ENCODE measurements at places on chromosomes 12 and 14.
A peak's percentile ranks its signal among the peaks of the same experiment; 100 is the strongest.

DNA sequence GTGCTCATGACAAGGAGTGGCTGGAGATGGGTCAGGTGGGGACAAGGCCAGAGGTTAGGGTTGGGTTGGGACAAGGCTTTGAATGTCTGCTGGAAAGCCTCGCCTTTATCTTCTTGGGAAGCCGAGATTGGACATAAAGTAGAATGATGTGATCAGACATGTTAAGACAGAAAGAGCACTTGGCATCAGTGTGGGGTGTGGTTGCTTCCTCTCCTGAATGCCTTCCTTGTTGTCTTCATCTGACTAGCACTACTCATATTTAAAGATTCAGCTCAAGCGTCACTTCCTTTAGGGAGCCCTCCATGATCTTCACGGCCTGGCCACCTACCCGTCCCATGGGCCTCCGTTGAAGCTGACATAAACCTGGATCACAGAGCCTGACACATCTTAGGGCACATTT lies 14.8 kb upstream of the C12orf75 start:
- DNase-seq = no peak

GRCh38 chr12:124190312-124191023 lies 104.4 kb upstream of the RFLNA start:
- no peak for DNase-seq

- DNase-seq = peak; percentile 14
These were observed 42.1 kb downstream of the GPR68 start for GRCh38 chr14:91202234-91202974.

- DNase-seq = no peak
These were observed 47.8 kb downstream of the SLC41A2 start for GRCh38 chr12:104910196-104910840.

DNA sequence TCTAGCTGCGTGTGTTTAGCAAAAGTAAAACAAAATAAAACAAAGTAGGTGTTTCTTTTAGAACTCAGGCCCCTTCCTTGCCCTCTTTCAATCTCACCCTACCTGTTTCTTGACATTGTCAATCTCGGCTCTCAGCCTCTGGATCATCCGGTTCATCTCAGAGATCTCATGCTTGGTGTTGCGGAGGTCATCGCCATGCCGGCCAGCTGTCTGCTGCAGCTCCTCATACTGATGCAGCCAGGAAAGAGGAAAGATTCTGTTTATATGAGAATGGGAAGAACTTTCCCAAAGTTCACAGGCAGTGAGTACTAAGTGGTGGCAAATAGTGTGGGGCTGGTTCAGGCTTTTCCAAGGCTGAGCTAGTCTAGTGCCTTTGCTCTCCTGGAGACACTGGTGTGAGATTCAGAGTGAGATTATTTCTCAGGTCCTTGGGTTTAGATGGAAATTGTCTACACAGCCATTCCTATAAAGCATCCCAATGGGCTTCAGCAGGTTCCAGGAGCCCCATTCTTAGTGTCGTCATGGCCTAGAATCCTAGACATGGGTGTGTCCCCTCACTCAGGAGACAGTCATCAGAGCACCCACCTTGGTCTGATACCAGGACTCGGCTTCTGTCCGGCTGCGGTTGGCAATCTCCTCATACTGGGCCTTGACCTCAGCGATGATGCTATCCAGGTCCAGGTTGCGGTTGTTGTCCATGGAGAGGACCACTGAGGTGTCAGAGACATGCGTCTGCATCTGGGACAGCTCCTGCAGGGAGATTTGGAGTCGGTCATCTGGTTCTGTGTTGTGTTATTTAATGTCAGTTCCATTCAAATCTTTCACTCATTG lies 3.0 kb downstream of the KRT5 start:
- DNase-seq = no peak

DNA sequence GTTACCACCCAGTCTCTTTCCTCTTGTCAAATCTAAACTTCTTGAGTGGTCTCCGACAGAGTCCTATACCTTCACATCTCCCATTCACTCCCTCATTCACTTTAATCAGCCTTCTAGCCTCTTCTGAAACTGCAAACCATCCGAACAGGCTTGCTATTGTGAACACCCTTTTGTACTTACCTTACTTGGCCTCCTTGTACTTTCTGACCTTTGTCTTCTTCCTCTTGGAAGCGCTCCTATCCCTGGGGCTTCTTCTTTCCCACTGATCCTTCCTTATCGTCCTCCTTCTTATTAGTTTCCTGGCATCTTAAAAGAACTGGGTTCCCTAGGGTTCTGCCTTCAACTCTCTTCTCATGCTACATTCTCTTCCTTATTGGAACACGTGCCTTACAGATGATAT lies 76.9 kb upstream of the HIF1A start:
- no peak for DNase-seq

DNA sequence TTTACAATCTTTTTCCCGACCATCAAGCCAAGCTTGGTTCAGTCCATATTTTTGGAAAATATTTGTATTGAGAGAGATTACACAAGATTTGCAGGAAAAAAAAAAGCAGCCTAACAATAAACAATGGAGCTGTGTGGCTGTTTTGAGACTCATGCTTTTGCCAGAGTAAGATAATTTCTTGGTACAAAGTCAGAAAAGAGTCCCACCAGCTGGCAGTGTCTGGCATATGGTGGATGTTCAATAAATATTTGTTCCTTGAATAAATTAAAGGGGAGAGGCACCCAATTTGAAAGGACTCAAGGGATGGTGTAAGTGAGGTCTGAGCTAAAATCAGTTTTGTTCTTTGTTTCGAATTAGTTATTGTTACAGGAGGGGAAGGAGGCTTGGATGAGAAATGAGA lies 78.1 kb upstream of the RPH3A start:
- DNase-seq = no peak

GRCh38 chr12:53626702-53627169 lies 554 bp upstream of the ATF7 start:
- DNase-seq = no peak

- no peak for DNase-seq
These were observed 5.5 kb downstream of the ZCCHC8 start for GRCh38 chr12:122495258-122495657.

- DNase-seq = no peak
These were observed 368.6 kb upstream of the USP15 start for GRCh38 chr12:61891632-61892031.

- DNase-seq = no peak
These were observed 32.1 kb downstream of the SPX start for GRCh38 chr12:21558100-21558679.

- no peak for DNase-seq
These were observed 36.3 kb upstream of the PPM1A start for GRCh38 chr14:60212503-60213371.

DNA sequence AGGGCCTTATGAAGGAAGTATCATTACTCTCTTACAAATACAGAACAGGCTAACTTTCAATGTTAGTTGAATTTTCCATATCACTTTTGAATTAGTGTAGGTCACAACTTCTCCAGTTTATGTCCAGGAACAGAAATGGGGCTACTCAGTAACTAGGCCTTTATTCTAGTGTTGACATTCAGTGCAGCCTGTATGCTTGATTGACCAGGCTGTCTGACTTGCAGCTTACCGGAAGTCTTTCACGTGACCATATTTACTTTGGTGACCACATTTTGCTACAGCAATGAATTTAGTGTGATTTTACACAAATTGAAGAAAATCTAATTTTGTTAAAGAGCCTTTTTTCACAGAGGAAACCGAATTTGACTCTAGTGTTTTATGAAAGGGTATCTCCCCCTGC lies 12.4 kb downstream of the MTERF2 start:
- no peak for DNase-seq

DNA sequence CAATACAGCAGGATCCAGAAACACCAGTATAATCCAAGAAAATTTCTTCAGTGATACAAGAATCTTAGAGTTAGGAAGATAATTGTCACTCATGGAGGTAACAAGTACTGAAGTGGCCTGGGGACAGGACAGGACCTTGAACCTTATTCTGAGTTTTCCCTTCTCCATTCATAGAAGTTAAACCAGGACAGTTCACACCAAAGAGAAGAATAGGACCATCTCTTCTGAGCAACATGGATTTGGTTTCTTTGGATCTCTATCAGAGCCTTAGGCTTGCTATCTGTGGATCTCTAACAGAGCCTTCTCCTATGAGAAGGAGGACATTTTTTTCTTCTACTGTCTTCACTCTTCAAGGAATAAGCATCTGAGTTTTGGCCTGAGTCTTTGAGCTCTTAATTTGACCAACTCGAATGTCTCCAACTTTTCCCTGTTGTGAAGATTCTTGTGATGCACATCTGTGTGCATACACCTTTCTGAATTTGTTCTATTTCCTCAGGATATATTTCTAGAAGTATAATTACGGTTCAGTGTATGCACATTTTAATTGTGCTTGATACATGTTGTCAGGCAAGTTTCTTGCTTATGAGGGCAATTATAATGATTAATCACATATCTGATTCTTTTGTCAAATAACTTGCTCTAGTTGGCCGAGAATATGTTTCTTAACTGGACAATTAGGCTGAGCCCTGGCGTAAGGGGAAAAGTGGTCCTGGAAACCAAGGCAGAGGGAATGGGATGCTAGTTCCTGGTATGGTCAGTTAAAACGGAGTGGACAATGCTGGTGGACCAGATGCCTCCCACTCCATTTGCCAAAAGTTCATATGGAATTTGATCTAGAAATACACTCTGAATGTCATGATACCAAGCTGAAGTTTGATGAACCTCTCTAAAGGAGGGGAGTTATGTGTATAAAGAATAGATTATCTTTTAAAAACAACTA lies 6.6 kb downstream of the KRT6A start:
- DNase-seq = no peak

DNA sequence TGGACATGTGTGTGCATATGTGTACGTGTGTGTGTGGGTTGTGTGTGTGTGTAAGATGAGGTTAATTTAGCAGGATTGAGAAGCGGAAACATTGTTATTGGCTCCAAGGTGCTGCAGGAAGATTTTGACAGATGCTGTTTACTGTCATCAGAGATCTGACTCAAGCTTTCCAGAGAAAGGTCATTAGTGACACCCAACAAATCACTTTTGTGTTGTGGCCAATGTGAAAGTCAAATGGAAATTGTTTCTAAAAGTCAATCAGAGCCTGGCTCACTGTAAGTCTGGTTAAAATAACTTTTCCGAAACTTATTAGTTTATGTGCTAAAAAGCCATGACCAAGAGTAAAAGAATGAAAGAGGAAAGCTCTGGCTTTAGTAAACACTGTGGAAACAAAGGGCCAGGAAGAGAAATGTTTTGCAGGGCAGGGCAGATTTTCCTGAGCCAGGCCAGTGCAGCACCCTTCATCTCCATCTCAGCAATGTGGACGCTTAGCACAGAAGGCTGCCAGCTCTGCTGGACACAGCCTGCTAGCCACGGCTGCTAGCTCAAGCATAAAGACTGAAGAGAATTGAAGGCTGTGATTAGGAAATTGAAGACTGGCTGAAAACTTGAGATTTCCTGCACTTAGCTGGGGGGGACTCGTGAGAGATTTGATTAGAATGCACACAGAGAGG lies 235.8 kb downstream of the NEDD1 start:
- no peak for DNase-seq

DNA sequence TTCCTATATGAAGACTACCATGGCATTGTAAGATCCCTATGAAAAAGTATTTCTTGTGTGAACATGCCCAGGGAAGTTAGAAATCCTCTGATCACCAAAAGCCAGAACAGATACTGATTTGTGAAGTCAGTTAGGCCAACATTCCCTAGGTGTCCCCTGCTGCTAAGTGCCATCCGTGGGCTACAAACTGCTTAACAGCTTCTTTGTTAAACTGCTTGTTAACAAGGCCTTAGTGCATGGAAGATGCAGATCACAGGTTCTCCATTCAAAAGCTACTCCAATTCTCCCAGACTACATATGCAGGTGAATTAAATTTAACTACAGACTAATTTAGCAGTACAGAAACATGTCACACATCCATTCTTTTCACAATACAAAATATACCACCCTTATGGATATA lies 108.2 kb downstream of the PRICKLE1 start:
- DNase-seq = no peak

DNA sequence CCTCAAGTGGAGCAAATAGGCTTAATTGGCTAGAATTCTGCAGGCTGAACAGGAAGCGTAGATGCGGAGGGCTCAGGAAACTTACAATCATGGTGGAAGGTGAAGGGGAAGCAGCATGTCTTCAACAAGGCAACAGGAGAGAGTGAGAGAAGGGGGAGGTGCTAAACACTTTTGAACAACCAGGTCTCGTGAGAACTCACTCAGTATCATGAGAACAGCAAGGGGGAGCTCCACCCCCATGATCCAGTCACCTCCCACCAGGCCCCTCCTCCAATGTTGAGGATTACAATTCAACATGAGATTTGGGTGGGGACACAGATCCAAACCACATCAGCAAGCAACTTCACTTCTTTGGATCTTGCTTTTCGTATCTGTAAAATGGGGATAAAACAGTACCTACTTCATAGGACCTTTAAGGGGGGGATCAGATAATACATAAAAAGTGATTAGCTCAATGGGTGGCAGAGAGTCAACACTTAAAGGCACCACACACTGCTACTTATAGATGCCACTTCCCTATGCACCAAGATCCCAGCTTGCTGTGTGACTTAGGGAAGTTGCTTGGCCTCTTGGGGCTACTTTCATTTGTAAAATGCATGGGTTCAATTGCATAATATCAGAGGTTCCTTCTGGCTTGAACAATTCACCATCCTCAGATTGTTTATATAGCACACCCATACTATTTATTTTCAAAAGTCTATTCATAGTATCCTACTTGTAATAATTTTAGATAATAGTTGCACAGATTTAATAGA lies 184.8 kb upstream of the RPH3A start:
- DNase-seq = no peak

GRCh38 chr12:113766131-113766878 lies 199.8 kb downstream of the RBM19 start:
- no peak for DNase-seq

GRCh38 chr12:117441751-117442150 lies 80.3 kb upstream of the NOS1 start:
- DNase-seq = peak; percentile 38

DNA sequence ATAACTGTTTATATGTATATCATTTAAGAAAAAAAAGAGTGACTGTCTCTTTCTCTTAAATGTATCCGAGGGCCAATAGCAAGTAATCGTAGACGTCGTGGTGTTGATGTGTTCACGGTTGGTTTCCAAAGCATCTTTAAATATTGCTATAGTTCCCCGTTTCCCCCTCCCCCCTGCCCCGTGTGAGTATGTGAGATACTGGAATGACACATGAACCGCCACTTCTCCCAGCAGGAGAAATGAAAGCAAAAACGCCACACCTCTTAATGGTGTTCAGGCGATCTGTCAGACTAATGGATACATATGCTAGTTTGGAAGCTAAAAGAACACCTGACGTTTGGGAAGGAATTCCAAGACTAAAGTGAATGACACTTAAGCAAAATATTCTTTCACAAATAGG lies 258.3 kb downstream of the FOXN3 start:
- DNase-seq = no peak

GRCh38 chr14:52299692-52300278 lies 14.3 kb upstream of the PTGER2 start:
- no peak for DNase-seq

DNA sequence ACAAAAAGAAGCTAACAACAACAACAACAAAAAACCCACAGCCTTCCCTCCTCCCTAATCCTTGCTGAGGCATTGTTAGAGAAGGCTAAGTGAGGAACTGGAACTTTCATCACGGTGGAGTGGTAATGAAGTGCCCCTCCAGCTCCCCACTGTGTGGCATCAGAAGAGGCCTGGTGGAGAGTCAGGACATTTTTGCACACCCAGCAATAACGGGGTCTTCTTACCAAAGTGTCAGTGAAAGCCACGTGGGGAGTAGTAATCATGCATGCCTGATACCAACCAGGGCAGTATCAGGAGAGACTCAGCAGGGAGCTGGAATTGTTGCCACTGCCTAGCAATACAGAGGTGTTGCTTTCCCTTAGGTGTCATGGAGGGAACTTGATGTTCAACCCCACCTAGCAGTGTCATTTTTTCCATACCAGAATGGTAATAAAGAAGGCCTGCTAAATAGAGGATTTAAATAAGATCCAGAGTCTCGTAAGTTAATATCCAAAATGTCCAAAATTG lies 299.7 kb upstream of the RGS6 start:
- no peak for DNase-seq
